Stimulated activated CD8-positive, alpha-beta memory T cell treated with anti-CD3 and anti-CD28 coated beads, Interleukin-2, amount 100 ng/mL, for 48 hours (primary cell): ENCODE measurements at places on chromosomes 6 and 20.

DNA sequence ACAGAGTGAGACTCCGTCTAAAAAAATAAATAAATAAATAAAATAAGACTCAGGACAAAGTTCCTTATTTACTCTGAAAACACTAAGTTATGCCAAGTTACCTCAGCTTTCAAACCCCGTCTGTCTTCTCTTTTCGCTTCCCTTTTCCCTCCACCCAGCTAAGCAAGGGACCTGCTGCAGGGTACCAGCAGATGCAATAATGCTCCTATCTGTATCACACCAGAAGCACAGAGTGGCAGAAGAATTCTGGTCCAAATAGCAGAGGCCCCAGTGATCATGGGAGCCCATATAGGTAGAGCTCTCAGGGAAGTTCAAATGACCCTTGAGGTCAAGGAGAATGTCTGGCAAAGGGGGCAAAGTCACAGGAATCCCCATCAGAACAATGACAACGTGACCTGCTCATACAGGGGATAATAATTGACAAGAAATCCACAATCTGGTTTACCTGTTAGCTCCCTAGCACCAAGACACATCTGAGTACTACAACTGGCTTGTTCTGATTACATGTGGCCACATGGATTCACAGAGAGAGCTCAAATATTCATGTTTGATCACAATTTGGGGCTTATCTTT lies 8.7 kb downstream of the GCM1 start:
- no peak for DNase-seq

DNA sequence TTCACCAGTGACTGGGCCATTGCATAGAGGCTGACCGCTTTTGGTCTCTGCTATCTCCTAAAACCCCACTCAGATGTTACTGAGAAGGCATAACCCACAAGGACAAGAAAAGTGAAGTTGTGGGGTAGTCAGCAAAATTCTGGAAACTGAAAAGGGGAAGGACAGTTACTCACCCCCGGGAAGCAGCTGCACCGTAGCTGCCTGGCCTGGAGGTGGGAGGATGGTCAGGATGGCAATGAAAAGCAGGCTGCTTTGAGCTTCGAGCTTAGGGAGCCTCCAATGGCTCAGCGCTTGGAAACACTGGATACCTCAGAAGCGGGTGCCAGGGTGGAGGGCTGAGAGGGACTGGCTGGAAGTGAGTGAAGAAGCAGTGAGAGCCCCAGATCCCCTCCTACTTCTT lies 56.0 kb downstream of the KCNK5 start:
- DNase-seq, result no peak

GRCh38 chr6:140663094-140663493 lies 1288.6 kb upstream of the CITED2 start:
- DNase-seq, result no peak

DNA sequence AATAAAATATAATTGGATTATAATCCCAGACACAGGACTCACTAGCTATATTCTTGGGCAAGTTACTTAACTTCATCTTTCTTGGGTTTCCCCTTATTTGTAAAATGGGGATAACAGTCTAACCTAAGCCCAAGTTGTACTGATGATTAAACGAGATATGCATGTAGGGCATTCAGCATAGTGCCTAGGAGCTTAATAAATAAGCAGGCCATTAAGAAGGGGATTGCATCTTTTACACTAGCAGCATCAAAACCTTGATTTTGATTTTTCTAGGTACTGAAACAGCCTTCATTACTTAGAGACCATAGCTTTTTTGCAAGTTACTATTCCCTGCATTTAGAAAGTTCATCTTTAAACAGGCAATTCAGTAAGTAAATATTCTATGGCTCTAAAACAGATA lies 2.2 kb upstream of the QKI start:
- DNase-seq, result no peak

DNA sequence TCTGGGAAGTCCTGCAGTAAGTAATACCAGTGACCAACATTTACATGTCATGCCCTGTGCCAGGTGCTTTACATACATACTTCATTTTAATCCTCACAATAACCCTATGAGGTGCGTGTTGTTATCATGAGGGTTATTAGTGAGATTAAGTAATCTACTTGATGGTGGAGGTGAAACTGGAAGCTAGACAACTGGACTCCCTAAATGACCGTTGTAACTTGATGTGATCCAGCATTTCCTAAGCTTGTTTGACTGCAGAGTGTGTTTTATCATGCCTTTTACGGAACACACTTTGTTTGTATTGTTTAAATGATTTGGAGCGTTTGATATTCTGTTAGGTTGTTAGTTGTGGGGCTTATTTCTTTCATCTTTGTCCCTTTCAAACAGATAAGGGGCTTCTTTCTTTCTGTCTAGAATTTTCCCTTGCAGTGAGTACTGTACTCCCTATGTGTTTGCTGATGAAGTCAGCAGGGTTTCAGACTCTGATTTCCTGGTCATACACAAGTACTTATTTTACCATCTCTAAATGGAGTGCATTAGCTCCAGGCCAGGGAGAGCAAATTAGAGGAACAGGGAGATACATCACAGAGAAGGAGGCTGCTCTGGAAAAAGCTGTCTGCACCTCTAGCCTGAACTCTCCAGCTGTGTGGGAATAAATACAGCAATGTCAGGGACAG lies 29.7 kb downstream of the CHMP4B start:
- no peak for DNase-seq

- DNase-seq, result no peak
Measured at GRCh38 chr6:126724821-126725220, 384.9 kb downstream of the CENPW start.

- DNase-seq, result no peak
Measured at GRCh38 chr20:22861990-22862389, 173.1 kb upstream of the SSTR4 start.

DNA sequence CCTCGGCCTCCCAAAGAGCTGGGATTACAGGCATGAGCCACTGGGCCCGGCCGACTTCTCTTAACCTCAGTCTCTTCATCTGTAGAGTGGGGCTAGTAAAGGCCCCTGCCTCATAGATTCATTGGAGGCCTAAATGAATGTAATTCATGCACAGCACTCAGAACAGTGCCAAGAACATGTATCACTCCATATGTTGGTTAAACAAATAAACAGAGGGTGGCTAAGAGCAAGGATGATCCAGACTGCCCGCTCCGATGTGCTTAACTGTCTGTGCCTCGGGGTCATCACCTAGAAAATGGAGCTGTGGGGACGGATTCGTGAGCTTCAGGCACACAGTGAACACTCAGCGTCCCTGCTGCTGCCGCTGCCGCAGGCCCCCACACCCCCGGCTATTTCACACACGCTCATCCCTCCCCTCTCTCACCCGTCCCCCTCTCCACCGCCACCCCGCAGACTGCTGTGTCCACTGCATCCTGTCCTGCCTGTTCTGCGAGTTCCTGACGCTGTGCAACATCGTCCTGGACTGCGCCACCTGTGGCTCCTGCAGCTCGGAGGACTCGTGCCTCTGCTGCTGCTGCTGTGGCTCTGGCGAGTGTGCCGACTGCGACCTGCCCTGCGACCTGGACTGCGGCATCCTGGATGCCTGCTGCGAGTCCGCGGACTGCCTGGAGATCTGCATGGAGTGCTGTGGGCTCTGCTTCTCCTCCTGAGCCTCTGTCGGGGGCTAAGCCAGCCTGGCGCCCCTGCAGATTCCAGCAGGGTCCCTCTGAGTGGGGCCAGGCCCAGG lies 14.8 kb downstream of the MDFI start:
- no peak for DNase-seq

- no peak for DNase-seq
Measured at GRCh38 chr6:109311471-109311870, 70.8 kb downstream of the CD164 start.

- no peak for DNase-seq
Measured at GRCh38 chr6:106100755-106101154, 14.6 kb downstream of the PRDM1 start.

DNA sequence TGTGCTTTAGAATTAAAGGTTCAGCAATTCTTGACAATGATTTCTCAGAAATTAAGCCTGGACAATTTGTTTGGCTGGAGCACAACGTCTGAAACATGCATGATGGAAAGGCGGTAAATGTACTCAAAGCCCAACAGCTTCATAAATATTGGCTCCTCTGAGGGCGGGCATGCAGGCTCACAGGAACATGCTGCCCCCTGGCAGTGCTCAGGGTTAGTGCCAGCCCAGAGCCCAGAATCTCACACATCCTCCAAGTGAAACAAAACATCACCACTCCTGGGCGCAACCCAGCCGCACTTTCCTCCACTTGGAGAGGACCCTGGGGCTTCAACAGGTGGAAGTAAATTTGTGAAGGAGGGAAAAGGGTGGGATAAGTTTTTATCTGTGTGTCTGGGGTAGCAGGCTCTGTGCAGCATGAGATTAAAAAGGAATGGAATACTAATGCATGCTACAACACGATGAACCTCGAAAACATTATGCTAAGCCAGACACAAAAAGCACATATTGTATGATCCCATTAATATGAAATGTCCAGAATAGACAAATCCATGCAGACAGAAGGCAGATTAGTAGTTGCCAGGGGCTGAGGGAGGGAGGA lies 54.1 kb upstream of the PTPRT start:
- DNase-seq, result no peak

DNA sequence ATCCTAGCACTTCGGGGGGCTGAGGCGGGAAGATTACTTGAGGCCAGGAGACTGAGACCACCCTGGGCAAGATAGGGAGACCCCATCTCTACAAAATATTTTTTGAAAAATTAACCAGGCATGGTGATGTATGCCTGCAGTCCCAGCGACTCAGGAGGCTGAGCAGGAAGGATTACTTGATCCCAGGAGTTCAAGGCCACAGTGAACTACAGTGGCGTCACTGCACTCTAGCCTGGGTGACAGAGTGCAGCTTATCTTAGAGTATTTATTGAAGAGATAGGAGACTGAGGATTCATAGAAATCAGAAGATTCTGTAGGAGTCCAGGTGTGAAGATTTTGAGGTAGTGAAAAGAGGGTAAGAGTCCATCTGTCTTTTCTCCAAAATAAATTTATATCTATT lies 45.0 kb downstream of the SLC17A5 start:
- DNase-seq, result no peak

- peak; percentile 12 for DNase-seq
Measured at GRCh38 chr6:116010790-116011401, 49.8 kb downstream of the FRK start.

DNA sequence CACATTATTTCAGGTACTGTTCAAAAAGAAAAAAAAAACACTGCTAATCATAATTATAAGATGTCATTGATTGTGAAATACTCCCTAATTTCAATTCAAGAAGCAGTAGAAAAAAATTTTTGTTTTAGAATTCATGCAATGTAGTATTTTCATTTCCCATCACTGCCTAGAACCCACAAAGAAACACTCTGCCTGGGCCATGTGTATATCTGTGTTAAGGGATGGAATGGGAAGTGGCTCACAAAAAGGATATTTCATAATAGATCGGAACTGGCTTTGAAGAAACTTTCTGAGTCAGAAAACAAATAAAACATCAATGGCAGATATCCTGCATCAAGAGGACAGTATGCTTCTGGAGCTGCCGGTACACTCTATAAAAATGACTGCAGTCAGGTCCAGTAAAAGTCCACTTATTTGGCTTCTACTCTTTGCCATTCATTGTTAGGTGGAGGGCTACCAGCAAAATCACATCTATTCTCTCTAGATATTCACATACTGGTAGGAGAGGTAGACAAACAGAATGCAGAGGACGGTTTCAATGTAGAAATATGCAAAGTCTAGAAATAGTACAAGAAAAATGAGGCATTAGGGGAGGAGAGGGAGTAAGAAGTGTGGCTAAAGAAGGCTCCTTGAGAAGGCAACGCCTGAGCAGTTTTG lies 135.0 kb upstream of the TNFAIP3 start:
- DNase-seq, result no peak

DNA sequence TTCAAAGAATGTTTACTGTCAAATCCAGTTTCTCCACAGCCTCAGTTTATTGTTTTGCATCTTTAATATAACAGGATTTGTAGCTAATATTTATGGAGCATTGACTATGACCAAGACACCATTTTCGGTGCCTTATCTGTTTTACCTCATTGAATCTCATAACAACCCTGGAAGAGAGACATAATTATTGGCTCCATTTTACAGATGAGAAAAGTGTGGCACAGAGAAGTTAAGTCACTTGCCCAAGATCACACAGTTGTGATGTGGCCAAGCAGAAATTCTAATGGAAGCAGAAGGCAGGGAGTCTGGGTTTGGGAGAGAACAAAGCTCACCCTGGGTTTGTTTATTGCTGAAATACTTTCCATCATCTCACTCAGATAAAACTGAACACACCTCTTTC lies 17.5 kb upstream of the NFATC2 start:
- DNase-seq, result no peak

GRCh38 chr20:23508449-23509229 lies 17.7 kb downstream of the CST8 start:
- no peak for DNase-seq

DNA sequence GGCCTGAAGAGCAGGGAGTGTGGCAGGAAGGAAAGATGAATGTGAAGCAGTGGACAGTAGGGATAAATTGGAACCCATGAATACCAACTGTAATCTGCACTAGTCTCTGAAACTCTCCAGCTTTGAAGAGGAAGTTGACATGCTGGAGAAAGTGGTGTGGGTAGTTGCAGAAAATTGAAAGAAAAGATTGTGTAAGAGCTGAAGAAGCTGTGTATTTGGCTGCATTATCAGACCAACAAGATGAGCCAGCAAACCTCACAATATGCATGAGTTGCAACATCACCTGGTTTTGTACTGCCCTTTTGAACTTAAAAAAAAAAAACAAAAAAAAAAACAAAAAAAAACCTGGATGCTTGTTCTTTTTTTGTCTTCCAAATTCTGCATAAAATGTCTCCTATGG lies 921.9 kb upstream of the EYS start:
- DNase-seq, result no peak

DNA sequence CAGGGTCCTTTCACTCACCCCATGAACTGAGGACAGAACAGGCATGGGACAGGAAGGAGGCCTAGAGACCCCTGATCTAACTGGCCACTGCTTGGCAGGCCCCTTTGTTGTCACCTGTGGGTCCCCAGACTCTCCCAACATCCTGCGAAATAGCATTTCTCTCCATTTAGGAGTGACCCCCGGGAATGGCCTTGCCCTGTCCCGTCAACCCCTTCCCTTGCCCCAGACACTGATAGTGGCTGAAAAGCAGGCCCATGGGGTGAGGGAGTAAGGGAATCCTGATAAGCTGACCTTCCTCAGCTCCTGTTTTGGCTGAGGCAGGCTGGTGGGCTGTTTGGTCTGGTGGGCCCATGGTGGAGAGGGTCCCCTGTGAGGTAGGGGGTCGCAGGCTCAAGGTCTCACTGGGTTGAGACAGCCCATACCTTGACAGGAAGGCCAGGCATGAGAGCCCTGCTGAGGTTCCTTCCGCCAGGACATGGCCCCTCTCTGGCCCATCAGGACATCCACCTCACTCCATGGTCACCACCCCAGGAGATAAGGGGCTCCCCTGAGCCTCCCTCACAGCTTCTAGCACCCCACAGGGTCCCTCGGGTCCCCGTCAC lies 139.3 kb downstream of the MRPL14 start:
- no peak for DNase-seq

- no peak for DNase-seq
Measured at GRCh38 chr6:167306401-167306998, 15.4 kb downstream of the UNC93A start.

GRCh38 chr6:41427642-41428335 lies 92.4 kb downstream of the NCR2 start:
- DNase-seq, result no peak

GRCh38 chr6:152749336-152749735 lies 1.3 kb upstream of the VIP start:
- no peak for DNase-seq
